ENCODE measurements at places on chromosomes 1 and 21.

DNA sequence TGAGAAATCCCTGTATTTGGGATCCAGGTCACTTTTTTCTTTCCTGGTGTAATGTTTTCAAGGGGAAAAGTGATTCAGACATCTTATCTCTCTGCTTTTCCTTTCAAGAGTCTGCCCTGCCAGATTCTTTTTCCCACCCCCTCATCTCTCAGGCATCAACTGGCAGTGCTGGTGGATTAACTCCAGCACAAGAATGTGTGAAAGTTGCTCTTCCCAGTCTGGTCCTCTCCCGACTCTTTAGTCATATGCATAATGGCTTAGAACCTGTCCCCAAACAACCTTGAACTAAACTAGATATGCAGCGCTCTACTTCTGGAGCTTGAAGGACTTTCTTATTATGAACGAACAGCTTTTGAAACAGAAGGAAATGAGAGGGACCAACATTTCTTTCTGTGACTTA is 88.5 kb downstream of the SLC44A5 start:
- no peak for DNase-seq

DNA sequence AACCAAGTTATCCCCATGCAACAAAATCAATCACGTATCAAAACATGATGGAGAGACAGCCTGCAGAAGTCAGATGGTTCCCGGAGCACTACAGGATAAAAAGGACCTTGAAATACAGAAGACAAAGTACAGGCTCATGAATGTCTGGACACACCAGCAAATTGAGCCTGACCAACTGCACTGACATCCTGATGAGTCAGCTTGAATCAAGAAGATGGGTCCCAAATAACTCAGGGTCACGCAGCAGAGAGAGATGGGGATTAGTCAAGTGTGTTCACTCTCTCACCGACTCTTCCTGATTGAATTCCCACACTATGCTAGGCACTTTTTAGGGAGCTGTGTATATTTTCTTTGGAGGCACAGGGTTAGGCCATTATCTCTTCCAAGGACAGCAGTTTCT is 71.1 kb upstream of the DIRAS3 start:
- no peak for DNase-seq

GRCh38 chr1:204633665-204634064 is 51.9 kb downstream of the LRRN2 start:
- no peak for DNase-seq

GRCh38 chr1:29924017-29924431 is 687.7 kb downstream of the PTPRU start:
- no peak for DNase-seq

DNA sequence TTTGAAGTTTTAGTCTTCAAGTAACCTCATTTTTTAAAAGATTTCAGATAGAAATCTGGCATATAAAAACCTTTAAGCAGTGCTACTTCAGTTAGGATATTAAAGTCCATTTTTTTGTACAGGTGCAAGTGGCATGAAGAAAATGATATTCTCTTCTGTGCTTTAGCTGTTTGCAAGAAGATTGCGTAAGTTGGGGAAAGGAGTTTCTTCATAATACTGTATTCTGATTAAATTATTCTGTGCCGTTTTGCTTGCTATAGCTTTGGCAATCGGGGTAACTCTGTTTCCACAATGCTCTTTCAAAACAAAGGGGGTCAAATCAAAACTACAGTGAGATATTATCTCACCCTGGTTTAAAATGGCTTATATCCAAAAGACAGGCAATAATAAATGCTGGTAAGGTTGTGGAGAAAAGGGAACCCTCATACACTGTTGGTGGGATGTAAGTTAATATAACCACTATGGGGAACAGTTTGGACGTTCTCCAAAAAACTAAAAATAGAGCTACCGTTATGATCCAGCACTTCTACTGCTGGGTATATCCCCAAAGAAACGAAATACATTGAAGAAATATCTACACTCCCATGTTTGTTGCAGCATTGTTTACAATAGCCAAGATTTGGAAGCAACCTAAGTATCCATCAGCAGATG is 27.1 kb downstream of the MAEL start:
- DNase-seq = no peak

DNA sequence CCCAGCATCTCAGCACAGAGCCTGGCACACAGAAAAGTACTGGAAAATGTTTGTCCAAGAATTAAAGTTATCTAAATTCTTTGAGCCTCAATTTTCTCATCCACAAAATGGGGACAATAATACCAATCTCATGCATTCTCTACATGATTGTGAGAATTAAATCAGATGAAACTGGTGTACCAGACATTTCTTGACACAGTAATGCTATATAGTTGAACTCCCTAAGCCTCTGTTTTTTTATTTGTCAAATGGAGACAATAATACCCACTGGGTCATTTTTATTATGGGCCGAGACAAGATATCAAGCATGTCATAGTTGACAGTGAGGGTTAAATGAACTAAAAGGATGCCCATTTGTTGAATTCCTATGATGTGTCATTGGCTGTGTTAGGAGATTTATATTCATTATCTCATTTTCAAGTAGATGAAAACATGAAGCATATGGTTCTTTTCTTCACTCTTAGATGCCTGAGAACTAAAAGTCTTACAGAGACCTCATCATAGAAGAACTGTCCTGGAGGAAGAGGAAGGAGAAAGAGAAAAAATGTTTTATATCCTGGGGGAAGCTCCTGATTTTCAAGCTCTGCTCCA is 17.5 kb upstream of the OTUD3 start:
- DNase-seq = no peak

GRCh38 chr1:187715483-187715882 is 886.7 kb downstream of the PLA2G4A start:
- no peak for DNase-seq

DNA sequence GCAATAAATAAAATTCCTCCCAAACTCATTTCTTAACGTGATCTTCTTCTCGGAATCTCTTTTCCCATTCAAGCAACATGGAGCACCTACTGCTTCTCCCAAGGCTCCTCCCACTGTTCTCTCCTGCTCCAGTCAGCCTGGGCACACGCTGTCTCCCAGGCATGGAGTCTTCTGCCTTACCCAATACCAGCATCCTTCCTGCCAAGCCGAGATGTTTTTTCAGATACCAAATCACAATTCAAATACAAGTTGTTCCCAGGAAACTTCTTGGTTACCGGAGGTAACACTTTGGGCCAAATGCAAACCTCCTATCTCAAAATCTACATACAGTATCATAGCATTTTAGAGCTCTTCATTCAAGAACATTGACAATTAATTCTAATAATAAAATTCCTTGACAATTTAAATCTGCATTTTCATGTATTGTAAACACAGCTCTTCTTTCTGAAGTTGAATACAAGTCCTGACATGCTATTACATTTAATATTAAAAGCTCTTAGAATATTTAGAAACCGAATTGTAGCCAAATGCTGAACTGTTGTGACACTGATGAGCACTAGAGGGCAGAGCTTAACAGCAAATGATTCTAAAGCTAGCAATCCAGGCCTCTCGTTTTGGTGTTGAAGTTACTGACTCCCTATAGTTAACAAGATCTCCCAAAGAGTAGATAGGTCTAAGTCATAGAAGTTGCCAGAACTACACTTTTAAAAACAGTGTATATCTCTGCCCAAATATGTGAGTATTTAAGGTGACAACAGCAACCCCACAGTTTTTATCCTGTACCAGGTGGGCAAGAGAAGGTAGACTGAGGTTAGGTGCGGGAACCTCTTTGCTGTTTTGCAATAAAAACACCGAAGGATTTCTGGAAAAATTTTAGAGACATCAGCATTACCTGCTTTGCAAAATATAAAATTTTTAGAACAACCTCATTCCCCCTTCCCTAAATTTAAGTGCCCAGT is 52.3 kb downstream of the BCAR3 start:
- no peak for DNase-seq
